ENCODE measurements at places on chromosomes 13 and 19. TPM values are rescaled to one million over a fixed set of nuclear protein-coding genes. Genes with fewer than 3 reads are reported as not detected.

- H3K4me1 ChIP-seq, result no peaks in the 10 kb centered on the region
- H3K36me3 ChIP-seq, result no peaks in the 10 kb centered on the region
- no peak for DNase-seq
- H3K4me3 ChIP-seq, result no peak overlapping the region
- H3K27me3 ChIP-seq, result peaks cover 4% of the 10 kb centered on the region
These were observed 455.4 kb downstream of the IRS2 start for GRCh38 chr13:109331011-109331433.

- no peaks in the 10 kb centered on the region for H3K27me3 ChIP-seq
- no peaks in the 10 kb centered on the region for H3K36me3 ChIP-seq
- H3K4me1 ChIP-seq, result no peaks in the 10 kb centered on the region
- no peak overlapping the region for H3K27ac ChIP-seq
- no peak overlapping the region for H3K4me3 ChIP-seq
These were observed 65.2 kb upstream of the LRCH1 start for GRCh38 chr13:46487748-46488147.

DNA sequence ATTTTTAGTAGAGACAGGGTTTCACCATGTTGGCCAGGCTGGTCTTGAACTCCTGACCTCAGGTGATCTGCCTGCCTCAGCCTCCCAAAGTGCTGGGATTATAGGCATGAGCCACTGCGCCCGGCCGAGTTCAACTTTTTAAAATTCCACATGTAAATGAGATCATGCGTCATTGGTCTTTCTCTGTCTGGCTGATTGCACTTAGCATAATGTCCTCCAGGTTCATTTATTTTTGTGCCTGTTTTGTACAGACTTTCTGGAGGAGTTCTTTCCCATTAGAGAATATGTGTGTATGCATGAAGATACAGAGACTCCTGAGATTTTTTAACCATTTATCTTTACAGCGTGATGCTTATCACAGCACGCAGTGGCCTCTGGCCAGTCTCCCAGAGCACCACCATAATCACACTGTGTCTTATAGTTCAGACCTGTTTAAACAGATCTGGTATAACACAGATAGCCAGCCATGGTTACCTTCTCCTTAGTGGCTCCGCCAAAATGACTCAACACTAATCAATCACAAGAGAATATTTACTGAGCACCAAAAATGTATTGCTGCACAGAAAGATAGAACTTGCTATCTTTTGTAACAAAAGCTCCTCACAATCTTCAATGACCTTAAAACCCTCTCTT lies 11.4 kb upstream of the STARD13 start:
- H3K36me3 ChIP-seq, result no peaks in the 10 kb centered on the region
- H3K4me1 ChIP-seq, result no peaks in the 10 kb centered on the region
- no peak overlapping the region for H3K27ac ChIP-seq
- H3K4me3 ChIP-seq, result no peak overlapping the region

DNA sequence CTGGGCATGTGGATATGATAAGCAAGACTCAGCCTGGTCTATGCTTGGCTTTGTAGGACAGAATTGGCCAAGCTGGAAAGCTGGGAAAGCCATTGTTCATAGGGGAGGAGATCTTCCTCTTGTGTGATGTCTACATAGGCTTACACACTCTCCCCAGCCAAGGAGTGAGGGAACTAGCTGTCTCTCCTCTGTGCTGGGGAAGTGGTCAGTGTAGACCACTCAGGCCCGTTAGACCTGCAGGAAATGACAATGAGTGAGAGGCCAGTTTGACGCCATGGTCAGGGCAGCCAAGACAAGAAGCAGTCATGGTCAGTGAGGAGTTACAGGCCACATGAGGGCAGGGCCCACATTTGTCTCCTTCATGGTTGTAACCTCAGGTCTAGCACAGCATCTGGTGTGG lies 159.1 kb upstream of the KL start:
- no peak overlapping the region for H3K4me3 ChIP-seq
- no peaks in the 10 kb centered on the region for H3K4me1 ChIP-seq

- no peak overlapping the region for H3K27ac ChIP-seq
- peak; percentile 2 for DNase-seq
- no peaks in the 10 kb centered on the region for H3K4me1 ChIP-seq
- H3K4me3 ChIP-seq, result no peak overlapping the region
- H3K27me3 ChIP-seq, result no peaks in the 10 kb centered on the region
These were observed 6.5 kb upstream of the OPA3 start for GRCh38 chr19:45591004-45591637.

GRCh38 chr13:70817576-70817975 lies 709.3 kb upstream of the KLHL1 start:
- no peak overlapping the region for H3K4me3 ChIP-seq
- no peaks in the 10 kb centered on the region for H3K4me1 ChIP-seq
- H3K36me3 ChIP-seq, result no peaks in the 10 kb centered on the region
- H3K27me3 ChIP-seq, result no peaks in the 10 kb centered on the region

DNA sequence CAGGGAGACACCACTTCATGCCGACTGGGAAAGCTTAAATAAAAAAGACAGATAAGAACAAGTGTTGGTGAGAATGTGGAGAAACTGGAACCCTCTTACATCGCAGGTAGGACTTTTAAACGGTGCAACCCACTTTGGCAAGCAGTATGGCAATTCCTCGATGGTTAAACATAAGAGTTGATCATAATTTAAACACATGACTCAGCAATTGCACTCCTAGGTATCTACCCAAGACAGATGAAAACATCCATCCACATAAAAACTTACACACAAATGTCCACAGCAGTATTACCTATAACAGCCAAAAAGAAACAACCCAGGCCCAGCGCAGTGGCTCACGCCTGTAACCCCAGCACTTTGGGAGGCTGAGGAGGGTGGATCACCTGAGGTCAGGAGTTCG lies 21.9 kb downstream of the FLT1 start:
- DNase-seq, result no peak
- H3K36me3 ChIP-seq, result no peaks in the 10 kb centered on the region
- H3K27ac ChIP-seq, result no peak overlapping the region

DNA sequence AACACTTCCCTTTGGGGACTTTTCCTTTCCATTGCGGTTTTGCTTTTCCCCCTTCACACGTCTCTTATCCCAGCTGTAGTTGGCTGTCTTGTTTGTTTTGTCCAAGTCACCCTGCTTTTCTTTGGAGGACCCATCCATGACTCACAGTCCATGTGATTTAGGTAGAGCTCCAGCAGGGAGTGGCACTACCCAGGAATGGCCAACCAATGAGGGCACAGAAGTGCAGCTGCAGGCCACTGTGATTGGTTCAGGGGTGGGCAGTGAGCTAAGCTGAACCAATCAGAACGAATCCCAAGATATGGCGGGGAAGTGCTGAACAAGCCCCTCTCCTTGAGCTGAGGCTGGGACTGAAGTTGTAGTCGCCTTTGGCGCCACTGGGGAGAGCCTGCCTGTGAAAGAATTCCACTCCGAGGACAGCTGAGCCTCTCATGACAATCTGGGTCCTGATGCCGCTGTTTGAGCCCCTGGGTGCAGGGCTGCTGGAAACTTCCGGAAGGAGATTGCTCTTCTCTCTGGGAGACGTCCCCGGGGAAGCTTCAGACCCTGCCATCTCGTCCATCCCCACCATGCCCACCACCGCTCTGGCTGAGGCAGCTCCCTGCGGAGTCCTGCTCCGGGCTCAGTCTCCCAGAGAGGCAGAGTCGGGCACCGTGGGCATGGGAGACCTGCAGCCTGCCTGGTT lies 62.9 kb upstream of the URI1 start:
- H3K4me1 ChIP-seq, result no peaks in the 10 kb centered on the region
- H3K27me3 ChIP-seq, result no peaks in the 10 kb centered on the region
- H3K27ac ChIP-seq, result no peak overlapping the region

DNA sequence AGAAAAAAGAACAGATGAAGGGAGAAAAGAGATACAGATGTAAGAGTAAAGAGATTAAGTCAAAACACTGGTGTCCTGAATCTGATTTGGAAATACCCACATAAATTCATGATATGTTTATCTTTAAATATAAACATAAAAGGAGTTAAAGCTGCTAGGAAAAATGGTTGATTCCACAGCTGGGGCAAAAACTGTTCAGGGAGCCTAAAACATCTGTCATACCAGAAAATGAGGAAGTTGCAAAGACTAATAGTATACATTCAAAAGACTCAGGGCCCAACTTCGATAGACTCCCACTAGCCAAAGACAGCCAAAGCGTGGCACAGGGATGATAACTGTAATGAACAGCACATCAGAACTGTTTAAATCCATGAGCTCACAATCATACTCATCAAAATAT lies 62.0 kb downstream of the ABCC4 start:
- no peaks in the 10 kb centered on the region for H3K27me3 ChIP-seq
- no peak overlapping the region for H3K4me3 ChIP-seq
- H3K27ac ChIP-seq, result no peak overlapping the region

DNA sequence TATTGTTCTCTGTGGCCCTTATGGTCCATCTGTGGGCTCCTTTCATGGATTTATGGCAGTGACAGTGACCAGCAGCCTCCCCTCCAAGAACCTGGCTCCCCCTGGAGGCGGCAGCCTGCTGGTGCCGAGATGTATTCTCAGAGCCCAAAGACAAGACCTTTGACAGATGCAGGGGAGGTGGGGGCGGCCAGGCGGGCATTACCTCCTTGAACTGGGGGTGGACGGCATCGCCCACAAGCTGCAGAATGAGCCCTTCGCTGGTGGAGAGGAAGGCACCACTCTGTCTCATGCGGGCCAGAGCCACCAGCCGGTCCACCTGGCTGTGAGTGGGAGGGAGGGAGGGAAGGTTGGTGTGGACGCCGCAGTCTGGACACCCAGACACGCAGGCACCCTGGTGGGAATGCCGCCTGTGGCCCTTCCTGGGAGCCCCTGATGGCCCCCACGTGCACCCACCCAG lies 6.6 kb downstream of the ISOC2 start:
- H3K27ac ChIP-seq, result no peak overlapping the region
- peaks cover 25% of the 10 kb centered on the region for H3K4me1 ChIP-seq
- no peak overlapping the region for H3K4me3 ChIP-seq
- peaks cover 45% of the 10 kb centered on the region for H3K27me3 ChIP-seq
- no peak for DNase-seq

DNA sequence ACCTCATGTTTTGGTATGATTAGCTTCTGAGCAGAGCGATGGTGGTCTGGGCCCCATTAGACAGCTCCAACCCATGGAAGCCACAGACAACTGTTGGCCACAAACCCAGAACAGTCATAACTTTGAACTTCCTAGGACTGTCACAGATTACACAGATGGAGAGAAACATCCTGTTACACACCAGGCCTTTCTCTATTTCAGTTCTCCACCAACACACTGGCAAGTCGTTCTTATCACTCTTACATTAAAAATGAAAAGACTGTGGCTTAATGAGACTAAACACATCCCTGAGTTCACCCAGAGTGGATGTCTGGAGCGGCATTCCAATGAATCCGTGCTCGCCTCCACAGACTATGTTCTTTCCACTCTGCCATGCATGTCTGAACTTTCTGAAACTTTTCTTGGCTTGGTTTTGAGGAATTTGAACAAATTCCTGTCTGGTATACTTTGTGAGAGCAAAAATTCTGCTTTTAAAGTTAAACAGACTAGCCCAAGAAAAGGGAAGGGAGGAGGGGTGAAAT lies 109.1 kb downstream of the NALCN start:
- H3K36me3 ChIP-seq, result no peaks in the 10 kb centered on the region
- H3K27me3 ChIP-seq, result peaks cover 8% of the 10 kb centered on the region
- no peaks in the 10 kb centered on the region for H3K4me1 ChIP-seq
- no peak for DNase-seq

DNA sequence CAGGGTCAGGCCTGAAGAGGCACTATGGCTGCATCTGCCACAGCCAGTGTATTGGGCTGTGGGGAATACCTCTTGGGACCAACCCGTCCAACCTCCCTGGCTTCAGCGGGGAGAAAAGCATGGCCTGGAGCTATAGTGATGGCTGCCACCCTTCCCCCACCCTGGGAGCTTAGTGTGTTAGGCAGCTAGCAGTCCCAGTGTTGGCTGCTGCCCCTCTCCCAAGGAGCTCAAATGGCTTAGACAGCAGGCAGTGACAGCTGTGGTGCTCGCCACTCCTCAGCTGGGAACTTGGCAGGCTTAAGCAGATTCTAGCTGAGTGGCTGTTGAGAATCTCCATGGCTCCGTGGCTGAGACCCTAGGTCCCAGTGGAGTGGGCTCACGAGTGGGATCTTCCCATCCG lies 19.7 kb downstream of the ACOD1 start:
- H3K4me3 ChIP-seq, result no peak overlapping the region
- no peaks in the 10 kb centered on the region for H3K27me3 ChIP-seq
- no peaks in the 10 kb centered on the region for H3K4me1 ChIP-seq
- no peak for DNase-seq
- no peaks in the 10 kb centered on the region for H3K36me3 ChIP-seq

DNA sequence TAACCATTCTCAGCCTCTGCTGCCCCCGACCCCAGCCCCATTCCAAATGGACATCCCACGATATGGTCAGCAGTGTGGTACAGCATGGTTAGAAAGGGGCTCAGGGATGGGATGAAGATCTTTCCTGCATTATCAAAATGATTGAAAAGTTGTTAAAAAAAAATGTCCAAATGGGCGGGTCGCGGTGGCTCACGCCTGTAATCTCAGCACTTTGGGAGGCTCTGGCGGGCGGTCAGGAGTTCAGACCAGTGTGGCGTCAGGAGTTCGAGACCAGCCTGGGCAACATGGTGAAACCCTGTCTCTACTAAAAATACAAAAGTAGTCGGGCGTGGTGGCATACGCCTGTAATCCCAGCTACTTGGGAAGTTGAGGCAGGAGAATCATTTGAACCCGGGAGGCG lies 54.3 kb upstream of the ZNF254 start:
- H3K4me1 ChIP-seq, result peaks cover 28% of the 10 kb centered on the region
- H3K27ac ChIP-seq, result peak overlapping the region; percentile 21
- H3K4me3 ChIP-seq, result peak overlapping the region; percentile 26
- H3K27me3 ChIP-seq, result no peaks in the 10 kb centered on the region

- H3K4me3 ChIP-seq, result no peak overlapping the region
- no peak overlapping the region for H3K27ac ChIP-seq
- no peaks in the 10 kb centered on the region for H3K4me1 ChIP-seq
- H3K27me3 ChIP-seq, result no peaks in the 10 kb centered on the region
These were observed 172.1 kb upstream of the CSNK1A1L start for GRCh38 chr13:37277435-37278144.

Gene PPM1N
- 7.0 TPM for total RNA-seq

Gene UPK1A
- 0.56 TPM for total RNA-seq

Gene PAN3
- total RNA-seq, result 79.6 TPM

Gene C13orf42
- not detected for total RNA-seq

Gene PPP1R15A
- 93.6 TPM for total RNA-seq

Gene ATP8A2
- 0.85 TPM for total RNA-seq

Gene ZGLP1
- 11.8 TPM for total RNA-seq

Gene ICAM5
- total RNA-seq, result 1.1 TPM

Gene CRB3
- total RNA-seq, result 5.7 TPM
